GOT3 (cell line): ENCODE measurements at places on chromosomes 11 and 22.

GRCh38 chr11:104380358-104380757 is 216.4 kb upstream of the PDGFD start:
- DNase-seq, result no peak

- no peak for DNase-seq
Observed at GRCh38 chr11:117511931-117512539, 184.4 kb downstream of the CEP164 start.

GRCh38 chr11:7442588-7443215 is 42.6 kb upstream of the OLFML1 start:
- DNase-seq, result peak; percentile 18

DNA sequence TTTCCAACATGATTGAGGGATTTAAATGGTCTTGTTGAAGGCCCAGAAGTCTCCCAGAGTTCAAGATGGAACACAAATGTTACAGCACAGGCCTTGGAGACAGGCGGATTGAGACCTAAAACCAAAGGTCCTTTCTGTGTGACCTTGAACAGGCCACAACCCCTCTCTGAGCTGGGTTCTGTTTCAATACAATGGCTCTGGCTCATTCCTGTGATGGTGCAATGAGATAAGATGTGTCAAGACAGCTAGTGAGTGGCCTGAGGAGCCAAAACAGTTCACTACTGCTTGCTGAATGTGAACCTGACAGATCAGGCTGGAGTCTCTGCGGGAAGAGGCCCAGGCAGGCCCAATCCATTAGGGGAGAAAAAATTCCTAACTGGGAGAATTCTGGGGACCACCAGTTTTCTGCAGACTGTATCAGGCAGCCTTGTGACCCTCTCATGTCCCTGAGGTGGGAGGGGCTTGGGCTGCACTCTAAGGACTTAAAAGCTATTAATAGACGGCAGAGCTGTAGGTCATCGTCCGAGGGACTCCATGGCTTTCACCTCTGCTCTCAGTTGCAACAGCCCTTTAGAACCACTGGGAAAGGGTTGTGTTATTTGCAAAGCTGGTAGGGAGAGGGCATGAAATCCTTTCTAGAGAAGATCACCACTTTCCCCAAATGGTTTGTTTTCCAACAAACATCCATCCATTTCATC is 126.1 kb upstream of the TEAD1 start:
- no peak for DNase-seq

- DNase-seq, result no peak
Observed at GRCh38 chr11:2653198-2653551, 46.6 kb downstream of the KCNQ1OT1 start.

- DNase-seq, result no peak
Observed at GRCh38 chr11:96203567-96204365, 139.2 kb downstream of the MAML2 start.

DNA sequence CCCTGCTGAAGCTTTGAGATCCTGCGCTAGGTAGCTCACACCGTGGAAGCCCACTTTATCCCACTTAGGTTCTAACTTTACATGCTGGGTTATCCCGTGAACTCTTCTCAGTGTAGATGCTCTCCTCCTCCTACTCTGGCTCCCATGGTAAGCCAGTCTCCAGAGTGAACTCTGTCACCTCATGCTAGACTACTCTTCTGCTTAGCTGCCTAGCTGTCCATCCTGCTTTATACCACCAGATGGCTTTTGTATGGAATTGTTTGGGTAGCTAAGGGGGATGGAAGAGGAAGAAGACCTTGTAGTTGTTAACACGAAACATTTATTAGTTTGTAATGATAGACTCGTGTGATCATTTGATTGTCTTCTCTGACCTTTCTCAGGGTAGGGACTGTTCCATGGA is 46.8 kb downstream of the EMSY start:
- no peak for DNase-seq

GRCh38 chr22:23742505-23743264 is 8.2 kb downstream of the ZNF70 start:
- no peak for DNase-seq

GRCh38 chr11:83441601-83442000 is 155.4 kb upstream of the CCDC90B start:
- DNase-seq, result no peak

DNA sequence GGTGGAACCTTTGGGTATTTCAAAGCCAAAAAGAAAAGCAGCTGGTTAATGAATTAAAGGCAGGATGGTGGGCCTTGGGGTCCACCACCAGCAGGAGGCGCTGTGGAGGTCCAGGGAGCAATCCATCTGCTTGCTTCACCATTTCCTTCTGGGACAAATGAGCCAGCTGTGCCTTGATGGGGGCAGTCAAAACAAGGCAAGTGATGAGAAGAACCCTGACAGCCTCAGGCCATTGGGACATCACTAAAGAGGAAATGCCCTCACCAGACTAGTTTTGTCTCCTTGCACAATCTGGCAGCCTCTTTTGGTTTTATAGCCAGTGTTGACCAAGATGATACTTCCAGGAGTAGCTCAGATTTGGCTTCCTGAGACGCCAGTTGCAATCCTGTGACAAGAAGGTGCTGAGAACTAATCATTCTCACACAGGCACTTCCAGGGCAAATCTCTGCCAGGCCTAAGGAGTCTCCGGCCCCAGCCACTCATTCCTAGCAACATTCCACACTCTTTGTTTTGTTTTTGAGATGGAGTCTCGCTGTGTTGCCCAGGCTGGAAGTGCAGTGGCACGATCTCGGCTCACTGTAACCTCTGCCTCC is 38.2 kb upstream of the WEE1 start:
- DNase-seq, result no peak

GRCh38 chr11:96001037-96001436 is 77.1 kb upstream of the MTMR2 start:
- peak; percentile 0 for DNase-seq

GRCh38 chr22:44025171-44026065 is 1.3 kb downstream of the PARVB start:
- DNase-seq, result no peak

GRCh38 chr11:125688632-125689031 is 8.0 kb upstream of the ACRV1 start:
- no peak for DNase-seq

- no peak for DNase-seq
Observed at GRCh38 chr11:104836691-104837090, 61.6 kb downstream of the CASP12 start.

DNA sequence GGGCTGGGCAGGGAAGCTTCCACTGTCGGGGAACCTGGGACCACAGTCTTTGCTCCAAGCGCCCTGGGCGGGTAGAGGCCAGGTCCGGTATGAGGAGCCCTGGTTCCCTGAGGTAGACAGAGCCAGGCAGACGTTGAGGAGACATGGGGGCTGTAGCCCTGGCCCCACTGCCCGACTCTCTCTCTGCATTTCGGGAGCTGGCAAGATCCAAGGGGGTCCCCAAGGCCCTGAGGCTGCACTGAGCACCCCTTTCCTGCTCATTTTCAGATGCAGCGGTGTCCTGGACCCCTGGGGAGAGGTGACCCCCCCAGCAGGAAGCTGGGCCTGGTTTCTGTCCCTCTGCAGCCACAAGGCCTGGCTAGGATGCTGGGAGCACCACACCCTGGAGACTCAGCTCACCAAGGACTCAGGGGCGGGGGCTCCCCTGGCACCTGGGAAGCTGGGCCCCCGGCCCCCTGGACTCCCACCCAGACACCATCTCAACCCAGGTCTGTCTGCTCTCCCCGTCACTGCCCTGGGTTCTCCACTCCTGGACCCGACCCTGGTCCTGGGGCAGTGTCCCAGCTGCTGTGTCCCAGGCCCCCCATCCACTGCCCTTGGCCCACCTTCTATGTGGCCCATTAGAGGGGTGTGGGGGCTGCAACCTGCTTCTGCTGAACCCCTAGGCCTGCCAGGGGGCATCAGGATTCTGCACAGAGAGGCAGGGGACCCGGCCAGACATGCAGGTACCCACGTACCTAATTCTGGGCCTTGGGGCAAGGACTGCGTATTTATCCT is 15.0 kb upstream of the MUC6 start:
- DNase-seq, result no peak

DNA sequence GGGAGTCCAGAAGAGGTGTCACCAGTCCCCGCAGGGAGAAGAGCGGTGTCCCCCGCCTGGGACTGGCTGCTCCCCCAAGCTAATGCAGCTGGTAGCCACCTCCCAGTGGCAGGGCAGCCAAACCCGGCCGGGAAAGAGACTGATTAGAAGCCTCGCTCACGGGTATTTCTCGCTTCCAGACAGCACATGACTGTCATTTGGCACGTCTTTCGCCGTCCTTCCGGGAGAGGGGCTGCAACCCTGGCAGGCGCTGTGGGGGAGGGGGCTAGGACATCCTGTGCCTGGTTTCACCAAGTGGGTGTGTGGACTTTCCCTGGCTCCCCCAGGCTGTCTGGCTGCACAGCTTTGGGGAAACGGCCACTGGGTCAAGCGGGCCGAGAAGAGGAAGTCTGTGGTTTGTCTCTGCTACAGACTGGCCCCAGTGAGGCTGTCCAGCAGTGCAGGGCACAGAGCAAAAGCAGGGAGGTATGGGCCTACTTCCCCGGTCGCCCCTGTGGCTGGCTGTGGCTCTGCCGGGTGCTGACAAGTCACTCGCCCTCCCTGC is 3.8 kb downstream of the CD81 start:
- DNase-seq, result no peak

- DNase-seq, result no peak
Observed at GRCh38 chr11:11620173-11620920, 1.5 kb downstream of the GALNT18 start.

DNA sequence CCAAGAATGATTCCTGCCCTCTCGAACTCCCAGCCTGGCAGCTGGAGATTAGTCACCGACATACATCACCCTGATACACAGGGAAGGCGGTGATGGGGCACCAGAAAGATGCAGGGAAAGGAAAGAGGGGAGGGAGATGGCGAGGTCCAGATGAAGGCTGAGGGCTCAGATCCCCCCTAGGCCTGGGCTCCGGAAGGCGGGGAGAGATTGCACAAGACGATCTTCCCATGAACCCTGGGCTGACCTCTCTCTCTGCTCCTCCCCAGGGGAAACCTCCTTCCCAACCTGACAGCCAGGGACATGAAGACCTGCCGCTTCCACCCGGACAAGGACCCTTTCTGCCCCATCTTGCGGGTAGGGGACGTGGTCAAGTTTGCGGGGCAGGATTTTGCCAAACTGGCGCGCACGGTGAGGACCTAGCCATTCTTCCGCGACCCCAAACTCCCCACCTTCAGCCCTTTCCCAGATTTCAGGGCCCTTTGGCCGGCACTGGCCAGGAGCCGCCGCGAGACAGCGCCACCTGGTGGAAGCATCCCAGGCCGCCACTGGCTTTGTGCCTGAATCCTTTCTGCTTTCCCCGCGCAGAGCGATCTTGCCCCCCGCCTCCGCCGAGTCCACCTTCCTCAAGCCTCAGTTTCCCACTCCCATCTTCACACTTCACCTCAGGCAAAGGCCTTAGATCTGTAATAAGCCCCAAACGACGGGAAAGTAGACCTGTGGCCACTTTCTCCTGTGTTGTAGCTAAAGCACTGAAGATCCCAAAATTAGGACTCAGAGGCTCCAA is 11.5 kb downstream of the P2RX3 start:
- no peak for DNase-seq

DNA sequence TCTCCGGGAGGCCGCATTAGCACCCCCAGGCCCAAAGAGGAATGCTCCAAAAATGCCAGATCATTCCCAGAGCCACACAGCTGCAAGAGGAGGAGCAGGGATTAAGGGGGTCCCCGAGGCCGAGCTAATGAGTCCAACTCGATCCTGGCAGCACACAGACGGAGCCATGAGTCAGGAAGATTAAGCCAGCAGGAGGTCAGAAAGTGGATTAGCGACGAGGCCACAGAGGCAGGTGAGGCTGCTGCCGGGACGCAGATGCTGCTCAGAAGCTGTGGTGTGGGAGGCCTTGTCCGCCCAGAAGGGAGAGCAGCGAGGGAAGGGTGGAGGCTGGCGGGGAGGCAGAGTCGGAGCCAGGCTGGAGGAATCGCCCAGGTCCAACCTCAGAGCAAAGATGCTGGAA is 120.5 kb downstream of the SHANK2 start:
- no peak for DNase-seq

DNA sequence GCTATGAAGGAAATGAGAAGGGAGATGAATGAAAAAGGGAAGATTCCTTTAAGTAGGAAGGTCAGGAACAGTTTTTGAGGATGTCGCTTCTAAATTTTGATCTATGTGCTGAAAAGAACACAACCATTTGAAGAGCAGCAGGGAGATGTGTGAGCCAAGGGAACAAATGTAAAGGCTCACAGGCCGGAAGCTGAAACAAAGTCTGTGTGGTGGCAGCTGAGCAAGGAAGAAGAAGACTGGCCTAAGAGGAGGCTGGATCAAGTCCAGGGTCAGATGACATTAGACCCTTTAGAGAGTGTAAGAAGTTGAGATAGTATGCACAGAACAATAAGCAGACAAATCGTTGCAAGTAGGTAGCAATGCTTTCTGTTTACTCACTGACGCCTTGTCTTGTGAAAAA is 1631.4 kb upstream of the TENM4 start:
- DNase-seq, result no peak

DNA sequence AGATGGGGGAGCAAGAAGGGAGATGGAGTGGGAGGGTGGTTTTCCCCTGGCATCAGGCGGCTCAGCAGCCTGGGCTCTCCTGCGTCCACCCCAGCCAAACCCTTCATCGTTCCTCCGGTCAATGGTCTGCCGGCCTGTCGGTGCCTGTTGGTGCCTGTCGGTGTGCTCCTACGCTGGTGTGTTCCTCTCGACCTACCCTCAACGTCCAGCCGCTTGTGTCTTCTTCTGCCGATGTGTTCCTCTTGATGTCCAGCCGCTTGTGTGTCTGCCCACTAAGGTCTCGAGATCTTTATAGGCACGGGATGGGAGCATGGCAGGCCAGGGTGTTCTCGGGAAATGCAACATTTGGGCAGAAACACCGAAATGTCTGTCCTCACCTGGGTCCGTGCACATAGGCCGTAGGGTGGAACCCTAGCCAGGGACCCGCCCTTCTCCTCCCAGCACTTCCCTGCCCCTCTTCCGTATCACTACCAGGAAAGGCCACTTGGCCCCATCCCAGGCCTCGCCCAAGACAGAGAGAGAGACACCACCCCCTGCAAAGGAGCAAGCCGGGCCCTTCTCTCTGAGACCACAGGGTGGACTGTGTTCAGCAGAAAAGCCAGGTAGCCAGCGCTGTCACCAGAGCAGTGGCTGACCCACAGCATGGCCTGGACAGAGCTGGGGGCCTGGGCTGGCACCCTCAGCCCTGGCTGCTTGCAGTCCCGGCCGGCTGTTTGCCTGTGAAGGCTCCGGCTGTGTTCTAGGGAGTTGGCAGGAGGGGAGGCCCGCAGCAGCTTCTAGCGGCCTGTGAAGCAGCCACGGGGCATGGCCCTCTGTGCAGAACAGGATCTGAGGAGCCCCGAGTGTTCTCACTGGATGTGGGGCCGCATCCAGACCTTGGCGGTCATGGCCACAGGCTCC is 61.6 kb upstream of the KCNQ1OT1 start:
- DNase-seq, result no peak

GRCh38 chr11:12459865-12460444 is 82.6 kb downstream of the PARVA start:
- DNase-seq, result no peak

GRCh38 chr22:23478175-23478574 is 101.9 kb downstream of the IGLL1 start:
- DNase-seq, result no peak
